Putamen (tissue), 1 donor: ENCODE measurements at places on chromosomes 12 and 14.

DNA sequence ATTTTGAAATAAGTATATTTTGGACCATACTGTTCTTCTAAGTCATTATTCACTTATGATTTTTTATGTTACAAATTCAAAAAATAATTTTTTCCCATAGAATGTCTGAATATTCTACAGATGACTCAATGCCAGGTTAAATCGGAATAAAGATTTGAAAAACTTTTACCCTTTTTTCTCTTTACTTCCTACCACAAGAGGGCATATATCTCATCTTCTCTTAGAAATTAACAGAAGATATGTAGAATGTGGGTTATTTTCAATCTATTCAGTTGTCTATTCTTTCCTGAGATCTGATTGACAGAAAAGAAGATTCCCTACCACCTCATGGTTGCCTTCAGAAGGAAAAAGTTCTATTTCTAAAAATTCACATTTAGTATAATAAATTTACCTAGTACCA is 53.0 kb upstream of the KITLG start:
- DNase-seq: no peak

DNA sequence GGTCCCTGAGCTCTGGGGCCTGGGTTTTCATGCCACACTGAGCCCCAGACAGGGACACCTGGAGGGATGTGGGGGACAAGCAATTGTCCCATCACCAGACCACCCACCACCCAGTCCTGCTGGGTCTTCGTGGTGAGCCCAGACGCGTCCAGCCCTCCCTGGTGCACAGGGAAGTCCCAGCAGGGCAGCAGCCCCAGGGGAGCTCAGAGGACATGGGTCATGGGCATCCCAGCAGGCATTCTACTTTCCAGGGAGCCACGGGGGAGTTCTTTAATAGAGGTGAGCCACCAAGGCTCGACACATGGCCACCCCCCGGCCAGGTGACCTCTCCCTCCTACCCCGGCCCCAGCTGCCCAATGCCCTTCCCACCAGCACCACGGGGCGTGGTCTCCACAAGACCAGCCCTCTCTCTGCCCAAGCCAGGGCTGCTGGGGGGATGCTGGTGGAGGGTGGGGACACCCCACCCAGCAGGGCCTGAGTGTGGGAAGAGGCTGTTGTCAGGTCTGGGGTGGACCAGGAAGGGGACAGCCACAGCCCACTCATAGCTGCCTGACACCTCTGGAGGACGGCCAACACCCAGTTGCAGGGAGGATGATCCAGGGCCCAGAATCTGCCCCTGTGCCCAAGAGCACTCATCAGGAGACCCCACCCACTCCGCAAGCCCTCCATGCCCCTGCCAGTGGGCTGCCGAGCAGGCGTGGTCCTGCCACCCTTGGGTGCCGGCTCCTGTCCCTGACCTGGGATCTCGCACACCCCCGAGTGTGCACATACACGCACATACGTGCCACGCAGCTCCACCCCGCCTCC is 14.1 kb downstream of the AKT1 start:
- no peak for DNase-seq

DNA sequence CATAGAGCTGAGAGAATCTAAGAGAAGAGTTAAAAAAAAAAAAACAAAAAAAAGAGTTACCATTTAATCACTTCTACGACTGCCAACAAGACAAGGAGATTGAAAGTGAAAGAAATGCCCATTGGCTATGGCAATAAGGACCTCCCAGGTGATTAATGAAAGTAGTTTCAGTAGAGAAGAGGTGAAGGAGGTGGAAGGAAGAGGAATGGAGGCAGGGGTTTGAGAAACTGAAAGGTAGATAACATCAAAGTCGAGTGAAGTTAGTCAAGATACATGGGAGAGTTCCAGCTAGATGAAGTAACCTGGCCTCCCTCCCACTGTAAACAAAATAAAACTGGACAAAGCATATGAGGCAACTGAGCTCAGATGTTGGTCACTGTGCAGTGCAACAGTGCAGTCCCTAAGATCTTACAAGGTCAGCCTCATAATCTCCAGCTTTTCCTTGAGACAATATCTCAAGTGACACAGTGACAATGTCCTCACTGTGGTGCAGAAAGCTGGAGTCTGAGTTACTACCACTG is 118.0 kb upstream of the CCDC198 start:
- DNase-seq: no peak

GRCh38 chr12:58419196-58419760 is 477.9 kb downstream of the ATP23 start:
- DNase-seq: no peak

GRCh38 chr12:120264086-120264903 is 1.2 kb downstream of the PXN start:
- DNase-seq: no peak

DNA sequence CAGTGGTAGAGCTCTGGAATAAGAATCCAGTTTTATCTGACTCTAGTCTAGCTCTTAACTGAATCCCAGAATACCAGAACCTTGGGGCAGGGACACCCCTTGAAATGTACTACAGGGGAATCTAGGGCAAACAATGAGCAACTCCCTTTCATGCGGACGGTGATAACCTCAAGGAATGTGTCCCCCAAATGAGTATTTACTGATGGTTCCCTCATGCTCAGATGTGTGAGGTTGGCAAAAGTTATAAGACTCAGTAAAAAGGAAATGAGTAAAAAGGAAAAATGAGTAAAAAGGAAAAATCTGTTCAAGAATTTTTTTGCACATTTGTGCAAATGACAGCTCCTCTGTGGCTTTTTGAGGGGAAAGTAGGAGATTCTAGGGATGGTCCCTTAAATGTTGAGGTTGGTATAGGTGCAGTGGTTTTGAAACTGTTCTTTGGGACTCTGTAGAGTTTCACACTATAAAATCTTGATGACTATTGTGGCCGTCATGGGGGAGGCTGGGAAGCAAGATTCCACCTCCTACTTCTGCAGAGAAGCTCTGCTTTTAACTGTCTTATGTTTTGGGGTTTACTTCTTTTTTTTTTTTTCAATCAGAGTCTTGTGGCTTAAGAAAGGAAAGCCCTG is 58.6 kb downstream of the NRXN3 start:
- no peak for DNase-seq

DNA sequence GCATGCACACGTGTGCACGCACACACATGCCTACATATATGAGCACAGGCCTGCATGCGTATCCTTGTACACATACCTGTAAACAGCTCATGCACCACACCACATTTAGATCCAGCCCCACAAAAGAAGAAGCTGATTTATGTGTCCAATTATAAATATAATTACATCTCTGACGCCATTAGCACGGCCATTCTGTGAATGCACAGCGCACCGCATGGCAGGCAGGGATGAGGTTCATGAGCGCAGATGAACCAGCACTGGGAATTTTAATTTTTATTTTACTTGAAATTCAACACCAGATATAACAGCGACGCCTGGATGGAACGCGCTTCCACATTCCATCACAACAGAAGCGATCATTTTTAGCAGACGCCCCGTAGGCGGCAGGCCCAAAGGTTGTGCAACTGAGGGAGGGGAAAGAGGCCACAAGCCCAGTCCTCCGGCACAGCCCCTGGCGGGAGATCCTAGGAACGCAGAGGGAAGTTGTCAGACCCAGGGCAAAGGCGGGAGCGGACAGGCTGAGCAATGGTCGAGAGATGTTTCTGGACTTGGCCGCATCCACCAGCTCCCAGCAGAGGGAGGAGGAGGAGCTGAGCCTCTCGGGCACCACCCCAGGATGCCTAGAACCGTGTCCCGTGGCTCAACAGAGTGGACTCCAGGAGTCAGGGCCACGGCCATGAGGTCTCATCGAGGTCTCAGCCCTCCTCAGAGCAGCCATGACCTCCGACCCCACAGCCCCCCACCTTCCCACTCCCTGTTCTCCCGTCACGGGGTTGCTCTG is 37.9 kb upstream of the GALNT9 start:
- DNase-seq: no peak
